ENCODE measurements at places on chromosomes 5 and 9.

- no peak for DNase-seq
Observed at GRCh38 chr5:150068472-150068871, 17.9 kb downstream of the CSF1R start.

- DNase-seq: peak; percentile 68
Observed at GRCh38 chr5:146447734-146448380, 724 bp downstream of the TCERG1 start.

DNA sequence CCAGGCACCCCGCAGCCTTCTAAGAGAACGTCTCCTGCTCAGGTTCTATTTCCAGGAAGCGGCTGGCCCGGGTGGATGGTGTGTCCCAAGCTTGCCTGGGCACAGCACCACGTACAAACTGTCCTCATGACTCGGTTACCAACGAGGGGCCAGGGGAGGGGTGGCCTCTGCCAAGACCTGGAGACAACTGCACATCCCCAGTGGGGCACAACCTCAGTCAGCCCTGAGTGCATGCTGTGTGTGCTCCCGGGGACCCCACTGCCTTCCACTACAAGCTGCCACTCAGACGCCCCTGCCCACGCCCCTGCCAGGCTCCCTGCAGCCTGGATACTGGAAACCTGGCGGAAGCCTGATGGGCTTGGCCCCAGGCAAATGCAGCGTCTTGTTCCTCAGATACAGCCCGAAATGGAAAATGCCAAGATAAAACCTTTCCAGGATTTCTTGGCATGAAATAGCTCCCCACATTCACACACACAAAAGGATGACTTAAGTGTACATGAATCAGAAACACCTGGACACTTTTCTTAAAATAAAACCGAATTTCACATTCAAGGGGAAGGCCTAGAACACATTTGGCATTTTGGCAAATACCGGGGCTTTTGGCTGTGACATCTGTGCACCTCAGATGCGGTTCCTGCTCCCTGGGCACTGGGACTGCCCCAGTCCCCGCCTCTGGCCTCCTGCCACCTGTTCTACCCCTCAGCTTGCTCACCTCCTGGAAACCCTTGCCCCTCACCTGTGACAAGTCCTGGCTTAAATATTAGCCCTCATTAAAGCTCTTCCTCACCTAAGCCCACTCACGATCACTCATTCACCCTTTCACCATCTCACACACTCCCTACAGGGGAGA lies 62.5 kb downstream of the COL23A1 start:
- no peak for DNase-seq

GRCh38 chr9:105132606-105133005 lies 111.8 kb upstream of the SLC44A1 start:
- DNase-seq: no peak

- no peak for DNase-seq
Observed at GRCh38 chr5:56575821-56576220, 239.5 kb upstream of the MAP3K1 start.

DNA sequence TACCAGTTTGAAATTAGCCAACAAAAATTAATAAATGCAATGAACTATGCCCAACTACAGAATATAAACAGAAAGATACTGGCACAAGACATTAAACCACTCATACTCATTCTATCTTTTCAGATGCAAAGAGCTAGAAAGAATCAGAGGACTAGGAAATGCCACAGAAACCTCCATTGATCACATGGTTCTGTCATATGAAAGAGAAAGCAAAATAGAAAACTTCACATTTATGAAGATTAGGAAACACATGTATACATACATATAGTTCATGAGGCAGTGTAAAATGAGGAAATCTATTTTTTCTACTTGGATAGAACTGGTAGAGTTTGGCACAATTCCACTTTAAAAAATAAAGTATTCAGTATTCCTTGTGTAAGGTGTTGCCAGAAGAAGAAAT lies 275.1 kb upstream of the PTGER4 start:
- no peak for DNase-seq

DNA sequence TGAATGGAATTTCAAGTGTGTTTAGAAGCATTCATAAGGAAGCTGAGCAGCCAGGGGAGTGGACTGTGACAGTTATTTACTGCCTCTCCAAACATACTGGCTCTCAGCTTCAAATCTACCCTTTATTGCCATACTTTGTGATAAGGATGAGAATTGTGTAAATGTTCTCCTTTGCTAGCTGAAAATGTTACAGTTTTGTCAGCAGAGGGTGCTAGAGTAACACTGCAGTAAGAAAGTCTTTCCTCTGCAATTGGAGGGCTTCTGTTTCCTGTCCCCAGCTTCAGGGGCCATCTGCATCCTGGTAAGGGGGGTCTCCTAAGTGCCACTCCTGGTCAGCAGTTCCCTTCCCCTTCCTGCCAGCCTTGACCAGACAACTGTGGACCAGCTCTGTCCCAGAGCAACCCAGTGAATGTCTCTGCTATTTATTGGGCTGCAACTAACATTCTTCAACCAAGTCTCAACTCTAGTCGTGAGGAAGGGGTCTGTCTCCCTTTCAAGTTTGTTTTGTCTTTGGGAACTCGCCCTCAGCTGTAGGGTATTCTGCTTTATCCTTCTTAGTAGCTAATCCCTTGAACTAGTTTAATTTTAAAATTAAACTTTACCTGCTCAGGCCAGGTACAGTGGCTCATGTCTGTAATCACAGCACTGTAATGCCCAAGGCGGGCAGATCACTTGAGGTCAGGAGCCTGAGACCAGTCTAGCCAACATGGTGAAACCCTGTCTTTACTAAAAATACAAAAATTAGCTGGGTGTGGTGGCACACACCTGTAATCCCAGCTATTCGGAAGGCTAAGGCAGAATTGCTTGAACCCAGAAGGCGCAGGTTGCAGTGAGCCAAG lies 45.3 kb downstream of the RAPGEF6 start:
- peak; percentile 84 for DNase-seq

DNA sequence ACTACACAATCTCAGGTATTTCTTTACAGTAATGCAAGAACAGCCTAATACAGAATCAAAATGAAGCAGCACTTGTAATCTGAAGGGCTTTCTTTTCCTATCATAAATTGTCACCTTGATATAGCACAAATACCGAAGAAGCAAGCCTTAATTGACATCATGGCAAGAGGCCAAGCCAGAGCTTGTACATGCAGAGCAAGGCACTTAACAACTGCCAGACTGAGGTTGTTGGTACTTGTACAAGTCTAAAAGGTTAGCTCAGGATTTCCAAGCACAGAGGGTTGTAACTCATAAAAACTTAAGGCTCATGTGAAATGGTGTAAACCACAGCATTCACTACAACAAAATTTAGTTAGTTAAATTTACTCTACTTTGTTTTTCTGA lies 158.8 kb upstream of the SPEF2 start:
- no peak for DNase-seq

GRCh38 chr5:111528056-111528455 lies 15.7 kb upstream of the STARD4 start:
- no peak for DNase-seq

DNA sequence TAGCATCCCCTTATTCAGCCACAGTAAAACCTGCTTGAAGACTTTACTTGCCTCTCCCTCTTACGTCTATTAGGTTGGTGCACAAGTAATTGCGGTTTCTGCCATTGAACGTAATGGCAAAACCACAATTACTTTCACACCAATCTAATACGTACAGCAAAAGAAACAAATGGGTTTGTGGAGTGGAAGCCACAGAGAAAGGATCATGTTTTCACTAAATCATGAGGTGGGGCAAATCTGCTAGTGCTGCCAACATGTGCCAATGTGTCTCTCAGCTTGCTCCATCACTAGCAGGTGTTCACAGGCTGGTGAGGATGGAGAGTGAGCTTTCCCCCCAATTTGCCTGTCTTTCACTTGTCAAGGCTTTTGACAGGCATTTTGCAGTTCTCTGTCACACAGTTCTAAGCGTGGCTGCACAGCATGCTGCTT lies 15.9 kb downstream of the DMAC1 start:
- no peak for DNase-seq

- DNase-seq: no peak
Observed at GRCh38 chr9:132068605-132069004, 11.1 kb downstream of the MED27 start.

- DNase-seq: no peak
Observed at GRCh38 chr9:137955224-137955570, 77.6 kb downstream of the CACNA1B start.

DNA sequence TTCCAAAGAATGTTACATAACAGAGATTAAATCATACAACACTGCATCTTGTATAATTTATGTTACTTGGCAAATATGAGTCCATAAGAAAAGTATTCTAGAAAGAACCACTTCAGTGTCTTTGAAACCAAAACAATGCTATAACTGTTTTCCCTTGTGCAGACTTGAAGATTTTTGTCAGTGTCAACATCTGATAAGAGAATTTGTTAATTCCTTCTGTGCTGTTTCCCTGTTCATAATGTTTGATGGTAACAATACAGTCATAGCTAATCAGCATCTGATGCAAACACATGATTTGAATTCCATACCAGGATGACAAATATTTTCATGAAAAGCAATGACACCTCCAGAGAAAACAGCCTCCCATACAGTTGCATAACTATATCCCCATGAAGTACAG lies 306.8 kb downstream of the SEMA5A start:
- no peak for DNase-seq

DNA sequence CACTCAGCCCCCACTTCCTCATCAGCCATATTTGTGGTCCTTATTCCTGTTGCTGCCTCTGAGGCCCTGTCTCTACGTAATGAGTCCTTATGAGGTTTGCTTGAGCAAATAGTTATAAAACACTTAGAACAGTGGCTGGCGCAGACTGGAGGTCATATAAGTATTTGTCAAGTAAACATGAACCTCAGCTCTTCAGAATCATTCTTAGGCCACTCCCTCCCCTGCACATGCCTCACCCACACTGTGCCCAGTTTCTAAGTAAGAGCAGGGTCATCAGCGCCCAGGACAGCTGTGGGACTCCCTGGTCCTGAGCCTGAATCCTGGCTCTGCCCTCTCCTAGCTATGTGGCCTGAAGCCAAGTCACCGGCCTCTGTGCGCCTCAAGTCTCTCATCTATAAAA lies 4.0 kb downstream of the ST6GALNAC4 start:
- no peak for DNase-seq

GRCh38 chr9:134287591-134288491 lies 38.4 kb upstream of the RXRA start:
- peak; percentile 95 for DNase-seq

- DNase-seq: no peak
Observed at GRCh38 chr5:112087222-112087621, 330.2 kb upstream of the NREP start.

DNA sequence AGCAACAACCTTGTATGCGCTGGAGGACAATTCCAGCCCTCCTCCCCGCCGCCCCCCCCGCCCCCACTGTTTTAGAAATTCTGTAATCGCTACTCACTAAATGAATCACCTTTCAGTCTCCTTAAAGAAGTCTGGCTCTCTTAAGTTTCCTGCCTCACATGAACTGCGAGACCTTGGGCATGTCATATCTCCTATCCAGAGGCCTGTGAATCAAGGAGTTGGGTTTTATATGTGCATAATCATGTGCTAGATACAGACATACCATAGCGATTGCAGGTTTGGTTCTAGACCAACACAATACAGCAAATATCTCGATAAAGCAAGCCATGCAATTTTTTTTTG lies 337 bp upstream of the DMAC1 start:
- DNase-seq: no peak

DNA sequence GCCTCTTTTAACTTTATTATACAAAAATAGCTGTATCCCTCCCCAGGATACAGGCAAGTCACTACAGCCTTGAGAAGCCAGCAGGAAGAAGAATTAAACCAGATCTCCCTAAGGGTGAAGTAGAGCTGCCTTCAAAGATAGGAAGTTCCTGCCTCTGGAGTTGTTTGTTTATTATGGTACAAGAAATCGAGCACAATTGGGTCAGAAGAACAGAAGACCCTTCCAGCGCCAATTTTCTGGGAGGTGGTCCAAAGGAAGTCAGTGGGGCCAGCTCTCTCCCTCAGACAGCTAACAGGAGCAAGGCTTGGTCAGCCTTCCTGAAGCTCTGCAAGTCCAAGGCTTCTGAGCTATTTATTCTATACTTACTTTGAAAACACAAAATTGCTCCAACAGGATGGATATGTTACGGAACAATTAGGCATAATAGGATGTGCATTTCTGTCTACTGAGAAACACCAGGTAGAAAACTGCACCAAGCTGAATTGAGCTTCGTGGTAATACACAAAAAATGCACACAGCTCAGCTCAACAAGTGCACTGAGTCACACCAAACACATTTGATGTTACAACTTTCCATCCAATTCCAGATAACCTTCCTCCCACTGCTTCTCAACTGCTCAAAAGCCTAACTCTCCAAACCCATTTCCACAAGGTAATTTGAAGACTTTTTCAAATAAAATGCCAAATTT lies 16.0 kb downstream of the SERINC5 start:
- no peak for DNase-seq

- no peak for DNase-seq
Observed at GRCh38 chr5:6488021-6488420, 39.4 kb downstream of the UBE2QL1 start.

DNA sequence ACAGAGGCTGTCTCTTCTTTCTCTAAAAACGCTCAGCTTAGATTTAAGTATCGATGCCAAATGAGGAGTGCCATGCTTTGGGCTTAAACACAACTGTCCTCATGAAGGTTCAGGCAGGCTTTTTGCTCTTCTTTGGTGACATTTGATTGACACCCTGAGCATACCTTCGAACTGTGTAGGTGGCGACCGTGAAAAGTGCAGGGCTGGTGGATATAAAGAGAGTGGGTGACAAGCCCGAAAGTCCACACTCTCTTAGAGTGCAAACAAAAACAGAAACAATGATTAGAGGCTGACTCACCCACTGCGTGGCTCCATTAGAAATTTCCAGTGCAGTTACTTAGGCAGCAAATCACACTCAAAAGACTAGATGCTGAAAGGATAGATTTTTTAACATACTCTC lies 141.7 kb downstream of the SYK start:
- no peak for DNase-seq

GRCh38 chr5:1158647-1159340 lies 42.6 kb upstream of the SLC6A19 start:
- DNase-seq: no peak

DNA sequence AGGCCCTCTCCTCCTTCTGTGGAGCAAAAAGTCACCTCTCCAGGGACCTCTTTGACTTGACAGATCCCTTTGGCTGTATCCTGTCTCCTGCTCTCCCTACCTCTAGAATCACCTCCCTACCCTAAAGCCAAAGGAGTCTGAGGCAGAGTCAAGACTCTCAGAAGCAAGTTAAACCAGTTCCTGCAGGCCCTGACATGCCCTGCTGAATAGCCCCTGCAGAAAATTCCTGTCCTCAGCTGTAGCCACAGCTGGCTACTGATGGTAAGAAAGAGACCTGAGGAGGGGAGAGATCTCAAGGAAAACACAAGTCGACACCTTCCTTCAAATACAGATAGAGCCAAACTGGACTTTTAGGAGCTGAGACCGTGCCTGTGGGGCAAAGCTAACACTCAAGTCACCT lies 23.7 kb upstream of the UBAP2 start:
- DNase-seq: no peak

- DNase-seq: no peak
Observed at GRCh38 chr9:136484153-136485048, 1.6 kb upstream of the SEC16A start.

- DNase-seq: no peak
Observed at GRCh38 chr9:23255346-23255745, 570.7 kb downstream of the ELAVL2 start.

GRCh38 chr9:9783211-9783610 lies 829.6 kb downstream of the PTPRD start:
- DNase-seq: no peak
